Melanocyte of skin (primary cell): ENCODE measurements at places on chromosomes 6 and 20. TPM values are rescaled to one million over a fixed set of nuclear protein-coding genes. Genes with fewer than 3 reads are reported as not detected.

Gene HFE
- 9.1 and 12.4 TPM in 2 replicates for total RNA-seq

Gene GPR6
- total RNA-seq: not detected in 2 replicates

Gene SH3BGRL2
- 0.34 and 1.1 TPM in 2 replicates for total RNA-seq

Gene PRPH2
- total RNA-seq: 0.34 and 0.36 TPM in 2 replicates

Gene ME1
- 13.9 and 19.0 TPM in 2 replicates for total RNA-seq

Gene GGTLC1
- total RNA-seq: not detected in 2 replicates

Gene ZKSCAN4
- 4.7 and 8.0 TPM in 2 replicates for total RNA-seq

Gene FAM217A
- not detected in 2 replicates for total RNA-seq

Gene PRND
- not detected in 2 replicates for total RNA-seq

Gene CGA
- not detected in 2 replicates for total RNA-seq

Gene PTK7
- total RNA-seq: 21.7 and 36.6 TPM in 2 replicates
